ENCODE measurements at places on chromosomes 5 and 9.

DNA sequence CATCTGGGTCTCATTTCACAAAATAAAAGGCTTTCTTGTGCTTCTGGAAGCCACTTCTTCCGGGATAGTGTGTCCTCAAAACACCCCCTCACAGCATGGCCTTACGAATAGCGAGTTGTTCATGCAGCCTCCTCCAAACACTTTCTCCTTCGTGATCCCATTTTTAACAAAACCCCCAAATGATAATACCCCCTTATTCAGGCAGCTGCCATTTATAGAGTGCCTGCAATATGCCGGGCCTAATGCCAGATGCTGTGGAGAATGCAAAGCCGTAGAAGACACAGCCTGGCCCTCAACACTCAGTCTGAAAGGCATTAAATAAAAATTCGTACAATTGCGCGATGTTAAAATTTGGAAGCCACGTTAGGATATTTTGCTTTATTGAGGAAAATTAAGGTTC is 66.4 kb upstream of the SLC44A1 start:
- no peak for DNase-seq

DNA sequence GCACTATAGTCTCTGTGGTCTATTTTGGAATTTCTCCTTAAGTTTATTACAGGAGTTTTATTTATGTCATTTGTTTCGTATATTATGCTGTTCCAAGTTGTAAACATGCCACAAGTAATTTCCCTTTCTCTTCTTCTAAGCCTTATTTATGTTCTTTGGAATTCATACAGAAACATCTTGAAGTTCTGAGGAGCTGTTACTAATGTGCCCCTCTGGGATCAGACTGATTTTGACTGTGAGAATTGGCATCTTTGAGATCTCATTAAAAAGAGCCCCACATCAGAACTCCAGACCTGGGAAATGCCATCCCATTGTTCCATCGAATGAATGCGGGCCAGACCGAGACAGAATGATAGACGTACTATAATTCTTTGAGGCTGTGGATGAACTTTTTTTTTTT is 138.8 kb upstream of the CD180 start:
- DNase-seq, result no peak

- no peak for DNase-seq
Observed at GRCh38 chr5:145244251-145244650, 590.9 kb downstream of the PRELID2 start.

DNA sequence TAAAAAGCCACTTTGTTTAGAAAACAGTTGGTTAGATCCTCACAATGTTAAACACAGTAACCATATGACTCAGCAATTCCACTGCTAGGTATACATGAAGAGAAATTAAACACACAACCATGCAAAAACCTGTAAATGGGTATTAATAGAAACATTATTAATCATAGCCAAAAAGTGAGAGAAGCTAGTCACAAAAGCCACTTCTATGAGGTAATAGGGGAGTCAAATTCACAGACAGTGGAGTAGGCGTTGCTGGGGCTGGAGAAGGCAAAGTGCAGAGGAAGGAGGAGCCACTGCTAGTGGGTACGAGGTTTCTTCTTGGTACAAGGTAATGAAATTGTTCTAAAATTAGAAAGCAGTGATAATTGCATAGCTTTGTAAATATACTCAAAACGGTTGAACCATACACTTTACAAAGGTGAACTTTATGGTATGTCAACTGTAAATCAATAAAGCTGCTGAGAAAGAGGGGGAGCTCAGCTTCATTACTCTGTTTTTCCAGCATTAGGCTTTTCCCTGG is 364.4 kb downstream of the GADD45G start:
- DNase-seq, result peak; percentile 44

GRCh38 chr5:107717816-107718215 is 47.1 kb upstream of the EFNA5 start:
- no peak for DNase-seq

DNA sequence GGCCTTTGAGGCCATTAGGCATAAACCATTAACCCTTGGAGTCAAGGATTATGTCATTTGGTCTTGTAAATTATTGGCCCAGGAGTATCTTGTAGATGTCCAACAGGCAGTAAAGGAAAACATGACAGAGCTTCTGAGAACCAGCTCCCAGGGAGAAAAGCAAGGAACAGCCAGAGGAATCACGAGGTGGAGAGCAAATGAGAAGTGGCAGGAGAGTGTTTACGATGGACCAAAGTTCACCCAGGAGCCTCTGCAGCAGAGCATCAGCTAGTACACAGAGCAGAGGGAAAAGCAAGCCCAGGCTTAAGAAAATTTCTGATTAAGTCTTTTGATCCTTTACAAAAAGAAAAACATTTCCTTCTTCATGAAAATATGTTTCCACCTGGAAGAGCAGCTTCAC is 206.2 kb downstream of the NDUFS4 start:
- DNase-seq, result no peak

DNA sequence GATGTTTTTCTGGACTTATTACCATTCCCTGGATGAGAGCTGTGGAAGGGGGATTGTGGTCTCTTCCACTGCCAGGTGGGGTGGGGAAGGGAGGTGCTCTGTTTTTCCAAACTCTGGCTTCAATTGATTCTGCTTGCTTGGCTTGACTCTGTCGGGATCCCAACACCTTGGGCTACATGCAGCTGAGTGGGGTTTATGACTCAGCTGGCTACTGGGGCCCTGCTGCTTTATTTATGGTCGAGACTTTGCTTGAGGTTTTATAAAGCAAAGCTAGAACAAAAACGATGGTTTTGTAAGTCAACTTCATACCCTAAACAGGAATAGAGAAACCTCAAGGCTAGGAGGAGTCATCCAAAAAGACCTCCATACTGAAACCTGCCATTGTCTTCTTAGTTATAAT is 76.3 kb downstream of the AOPEP start:
- DNase-seq, result peak; percentile 48

DNA sequence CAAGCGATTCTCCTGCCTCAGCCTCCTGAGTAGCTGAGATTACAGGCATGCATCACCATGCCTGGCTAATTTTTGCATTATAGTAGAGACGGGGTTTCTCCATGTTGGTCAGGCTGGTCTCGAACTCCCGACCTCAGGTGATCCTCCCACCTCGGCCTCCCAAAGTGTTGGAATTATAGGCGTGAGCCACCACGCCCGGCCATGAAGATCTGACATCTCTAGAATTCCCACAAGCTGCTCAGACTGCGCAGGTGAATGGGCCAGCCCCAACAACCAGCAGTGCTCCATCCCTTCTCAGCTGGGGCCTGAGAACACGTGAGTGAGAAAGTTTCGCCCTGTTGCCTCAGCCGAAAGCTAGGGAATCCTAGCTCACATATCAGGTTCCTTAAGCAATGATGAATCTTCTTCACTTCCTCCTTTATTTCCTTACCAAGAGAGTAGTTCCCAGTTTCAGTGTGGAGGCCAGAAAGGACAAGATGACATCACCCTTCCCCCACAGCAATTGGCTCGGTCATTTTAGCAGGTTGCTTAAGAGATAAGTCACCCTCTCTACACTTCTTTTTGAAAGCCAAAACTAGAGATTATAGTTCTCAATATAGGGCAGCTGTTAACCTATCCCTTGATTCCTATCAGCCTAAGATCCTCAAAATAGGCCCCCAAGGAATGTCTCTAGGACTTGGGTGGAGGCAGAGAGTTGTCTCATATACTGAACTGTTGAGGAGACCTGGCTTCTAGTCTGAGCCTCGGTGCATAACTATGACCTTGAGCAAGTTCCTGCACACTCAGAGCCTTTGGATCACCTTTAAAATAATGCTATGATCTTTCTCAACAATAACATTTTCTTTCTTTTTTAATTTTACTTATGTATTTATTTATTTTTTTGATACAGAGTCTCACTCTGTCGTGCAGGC is 23.9 kb upstream of the PPP2CA start:
- no peak for DNase-seq

GRCh38 chr9:113633782-113634595 is 170.5 kb downstream of the RGS3 start:
- DNase-seq, result no peak

DNA sequence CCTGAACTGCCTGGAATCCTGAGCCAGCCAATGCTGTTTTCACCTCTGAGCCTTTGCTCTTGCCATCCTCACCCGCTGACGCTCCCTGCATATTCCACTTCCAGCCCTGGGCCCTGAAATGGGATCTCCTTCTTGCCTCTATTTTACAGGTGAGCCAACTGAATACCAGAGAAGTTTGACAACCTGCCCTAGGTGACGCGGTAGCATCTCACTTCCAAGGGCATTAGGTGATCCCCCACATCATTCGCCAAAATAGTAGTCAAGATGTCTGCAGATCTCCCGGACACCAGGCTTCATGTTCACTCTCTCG is 43.5 kb downstream of the FOXI1 start:
- no peak for DNase-seq

DNA sequence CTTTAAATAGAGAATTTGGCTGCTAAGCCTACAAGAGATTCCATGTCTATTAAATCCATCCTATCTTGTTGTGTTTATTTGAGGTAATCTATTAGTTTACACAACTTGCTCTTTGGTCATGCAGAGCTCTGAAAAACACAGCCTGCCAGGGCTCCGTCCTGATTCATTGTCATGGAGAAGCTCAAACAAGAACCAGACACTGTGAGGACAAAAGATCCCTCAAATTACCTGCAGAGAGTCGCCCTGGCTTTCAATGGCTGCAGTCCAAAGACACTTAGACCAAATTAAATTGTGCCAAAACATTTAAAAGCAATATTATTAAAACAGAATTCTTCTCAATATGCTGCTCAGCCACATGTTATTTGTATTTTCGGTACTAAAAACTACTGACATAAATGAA is 60.1 kb downstream of the CDH18 start:
- no peak for DNase-seq

DNA sequence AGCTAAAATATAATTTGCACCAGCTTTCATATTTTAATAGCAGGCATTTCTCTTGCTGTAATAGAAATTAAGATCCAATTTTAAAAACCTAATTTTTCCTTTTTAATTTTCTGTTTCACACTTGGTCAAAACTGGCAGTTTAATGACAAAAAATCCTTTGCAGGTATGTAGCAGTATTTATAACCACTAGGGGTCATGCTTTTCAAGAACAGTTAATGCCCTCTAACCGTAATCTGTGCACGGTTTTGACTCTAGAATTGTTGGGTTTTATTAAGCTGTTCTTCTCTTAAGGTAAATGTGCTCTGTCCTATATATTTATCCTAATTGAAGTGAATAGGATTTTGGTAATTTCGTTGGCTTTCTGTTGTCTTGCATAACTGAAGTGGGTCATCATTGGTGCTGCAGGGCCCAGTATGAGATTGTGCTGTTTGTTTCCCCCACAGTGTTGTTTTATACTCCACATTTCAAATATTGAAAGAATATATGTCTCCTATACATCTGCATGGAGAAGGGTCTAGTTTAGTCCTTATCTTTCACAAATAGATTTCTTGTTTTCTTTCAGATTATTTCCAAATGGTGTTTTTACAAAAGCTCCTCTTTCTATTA is 107.4 kb downstream of the SCAMP1 start:
- no peak for DNase-seq

DNA sequence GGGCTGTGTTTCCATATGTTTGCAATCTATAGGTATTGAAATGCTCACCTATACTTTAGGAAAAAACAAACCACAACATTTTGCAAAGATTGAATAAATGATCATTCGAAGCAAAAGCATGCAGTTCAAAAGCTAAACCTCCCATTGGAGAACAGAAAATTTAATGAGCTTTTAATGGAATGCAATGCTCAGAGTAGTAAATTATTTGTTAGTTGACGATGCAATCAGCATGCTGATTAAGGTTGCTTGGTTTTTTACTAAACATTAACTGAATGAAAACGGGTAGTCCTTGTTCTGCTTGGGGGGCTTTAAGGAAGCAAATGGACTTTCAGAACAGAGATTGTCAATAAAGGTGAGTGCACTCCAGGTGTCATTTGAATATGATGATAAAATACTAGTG is 123.3 kb upstream of the TMEM161B start:
- no peak for DNase-seq

DNA sequence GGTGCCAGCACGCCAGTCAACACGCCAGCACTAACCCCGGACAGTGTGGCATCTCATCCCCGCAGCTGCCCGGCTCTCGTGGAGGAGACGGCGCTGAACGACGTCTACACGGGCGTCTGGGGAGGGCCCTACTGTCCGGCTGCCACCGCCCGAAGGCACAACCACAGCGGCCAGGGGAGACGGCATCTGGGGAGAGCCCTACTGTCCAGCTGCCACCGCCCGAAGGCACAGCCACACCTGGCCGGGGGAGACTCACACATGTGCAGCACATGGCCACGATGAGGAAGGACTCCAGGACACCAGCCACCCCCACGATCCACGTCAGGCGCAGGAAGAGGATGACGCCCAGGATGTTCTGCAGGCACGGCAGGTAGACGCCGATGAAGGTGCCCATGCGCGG is 23.1 kb downstream of the SLC12A7 start:
- no peak for DNase-seq

GRCh38 chr9:72415163-72415562 is 50.2 kb upstream of the ZFAND5 start:
- no peak for DNase-seq

DNA sequence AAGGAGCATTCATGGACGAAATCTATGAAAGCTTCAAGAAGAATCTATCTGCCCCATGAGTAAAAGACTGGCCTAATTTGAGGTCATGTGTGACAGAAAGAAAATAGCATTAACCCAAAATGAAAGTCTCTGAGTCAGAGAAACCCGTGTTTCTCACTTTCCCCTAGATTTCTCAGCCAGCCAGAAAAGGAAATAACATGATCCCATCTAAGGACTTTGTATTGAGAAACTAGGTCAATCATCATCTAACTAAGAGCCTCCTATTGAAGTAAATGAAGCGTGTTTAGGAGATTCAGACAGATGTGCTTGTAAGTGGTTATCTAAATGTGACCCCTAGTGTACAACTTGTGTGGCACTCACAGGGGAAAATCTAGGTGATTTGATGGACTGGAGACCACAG is 77.3 kb upstream of the ZNF366 start:
- DNase-seq, result no peak

DNA sequence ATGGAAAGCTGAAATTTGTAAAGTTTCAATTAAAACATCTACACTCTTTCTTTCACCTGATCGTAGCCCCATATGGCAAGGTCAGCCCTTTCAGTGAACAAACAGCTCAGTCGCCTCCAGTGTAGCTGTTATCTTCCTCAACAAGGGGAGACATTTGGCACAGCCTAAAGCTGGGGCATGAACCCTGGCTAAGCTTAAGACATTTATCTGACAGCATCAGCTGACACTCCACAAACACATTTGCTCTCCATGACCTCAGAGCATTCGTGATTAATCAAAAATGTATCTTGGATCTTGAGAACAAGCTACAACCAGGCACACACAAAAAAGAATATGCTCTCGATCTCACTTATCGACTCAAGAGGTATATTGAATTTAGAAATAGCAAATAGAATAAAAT is 67.3 kb downstream of the POU5F2 start:
- DNase-seq, result no peak

- peak; percentile 64 for DNase-seq
Observed at GRCh38 chr9:131500939-131501541, 1.7 kb upstream of the POMT1 start.

GRCh38 chr9:93136011-93136440 is 2.0 kb upstream of the NINJ1 start:
- DNase-seq, result no peak

- no peak for DNase-seq
Observed at GRCh38 chr9:129497813-129498450, 123.0 kb downstream of the C9orf50 start.
